ENCODE measurements at places on chromosomes 7 and 10.

DNA sequence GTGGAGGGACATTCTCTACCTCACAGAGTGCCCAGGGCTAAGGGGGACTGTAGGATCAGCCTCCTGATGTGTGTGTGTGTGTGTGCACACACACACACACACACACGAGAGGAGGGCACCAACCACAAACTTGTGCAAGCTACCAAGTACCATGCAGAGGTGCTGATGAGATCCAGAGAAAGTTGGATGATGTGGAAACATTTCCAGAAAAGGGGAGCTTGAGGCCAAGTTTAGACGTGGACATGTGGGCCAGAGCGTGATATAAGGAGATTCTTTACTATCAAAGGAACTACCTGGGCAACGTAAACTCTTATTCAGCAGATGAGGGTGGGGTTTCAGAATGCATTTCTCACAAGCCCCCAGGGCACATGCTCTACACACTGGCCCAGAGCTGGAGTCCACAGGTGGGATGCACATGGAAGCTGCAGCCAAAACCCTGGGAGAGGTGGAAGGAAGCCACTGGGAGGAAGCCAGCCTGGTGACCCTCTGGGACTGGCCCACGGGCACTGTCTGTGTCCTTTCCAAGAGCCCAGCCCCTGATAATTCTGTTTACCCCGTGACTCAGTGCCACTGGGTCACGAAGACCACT, 53.5 kb downstream of the DLG5 start:
- no peak for DNase-seq

DNA sequence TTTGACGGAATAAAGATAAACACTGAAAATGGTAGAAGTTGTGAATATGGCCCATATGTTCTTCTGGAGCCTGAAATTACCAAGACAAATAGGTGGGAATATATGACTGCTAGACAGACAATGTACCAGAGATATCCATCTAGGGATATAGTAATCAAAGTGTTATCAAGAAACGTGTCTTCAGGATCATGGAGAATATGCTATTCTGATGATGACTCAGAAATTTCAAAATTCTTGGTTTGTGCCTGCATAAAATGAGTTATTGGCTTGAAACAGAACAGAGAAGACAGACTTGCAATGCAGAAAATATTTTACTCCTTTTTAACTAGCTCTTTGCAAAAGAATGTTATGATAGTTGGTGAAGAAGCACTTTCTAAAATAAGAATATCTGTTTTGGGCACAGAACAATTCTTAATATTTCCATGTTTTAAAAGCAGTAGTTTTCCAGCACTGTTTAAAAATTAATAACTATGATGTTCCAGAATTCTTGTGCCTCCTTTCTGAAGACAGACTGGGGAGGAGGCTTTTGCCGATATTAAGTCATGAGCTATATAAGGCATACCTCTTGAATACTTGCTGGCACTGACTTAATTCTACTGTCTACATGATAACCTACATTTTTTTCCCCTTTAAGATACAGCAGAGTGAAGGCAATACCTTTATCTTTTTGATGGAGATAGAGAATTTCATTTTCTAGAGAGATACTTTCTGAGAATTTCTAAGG, 34.4 kb upstream of the CABCOCO1 start:
- DNase-seq, result no peak

- DNase-seq, result no peak
Observed at GRCh38 chr10:22323538-22324305, 2.8 kb downstream of the BMI1 start.

DNA sequence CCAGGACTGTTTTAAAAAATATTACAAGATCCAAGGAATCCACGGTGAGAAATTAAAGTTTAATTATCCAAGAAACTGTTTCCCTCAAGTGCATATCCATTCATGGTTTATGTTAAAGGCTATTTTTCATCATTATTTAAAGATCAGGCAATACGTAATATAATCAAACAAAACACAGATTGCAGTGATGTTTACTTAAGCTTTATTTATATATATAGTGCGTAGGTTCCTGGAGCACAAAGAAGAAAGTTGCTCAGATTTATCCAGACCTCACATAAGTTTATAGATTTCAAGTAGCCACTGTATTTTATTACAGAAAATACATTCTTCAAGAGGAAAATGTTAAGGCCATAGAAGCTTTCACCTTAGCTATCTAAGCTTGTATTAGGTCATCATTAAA, 210.0 kb upstream of the KLF14 start:
- no peak for DNase-seq

DNA sequence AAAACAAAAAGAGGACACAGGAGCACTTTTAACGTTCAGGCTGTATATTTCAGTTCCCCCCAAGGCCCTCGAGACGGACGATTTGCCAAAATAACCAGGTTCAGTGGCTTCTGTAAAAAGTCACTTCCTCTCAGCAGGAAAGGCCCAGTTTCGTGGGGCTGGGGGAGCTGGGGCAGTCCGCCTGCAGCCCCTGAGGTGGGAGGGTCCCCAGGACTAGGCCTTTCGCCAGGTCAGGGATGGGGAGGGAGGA, 28.8 kb downstream of the WDR86 start:
- no peak for DNase-seq

GRCh38 chr7:81298951-81299666, 380.3 kb upstream of the SEMA3C start:
- DNase-seq, result no peak

- DNase-seq, result no peak
Observed at GRCh38 chr7:101671371-101672356, 42.6 kb upstream of the MYL10 start.

GRCh38 chr10:77960829-77961329, 34.3 kb upstream of the DLG5 start:
- no peak for DNase-seq

GRCh38 chr10:105259201-105259600, 618.1 kb downstream of the SORCS3 start:
- no peak for DNase-seq

- DNase-seq, result no peak
Observed at GRCh38 chr7:67843001-67843565, 846.5 kb downstream of the TYW1 start.

DNA sequence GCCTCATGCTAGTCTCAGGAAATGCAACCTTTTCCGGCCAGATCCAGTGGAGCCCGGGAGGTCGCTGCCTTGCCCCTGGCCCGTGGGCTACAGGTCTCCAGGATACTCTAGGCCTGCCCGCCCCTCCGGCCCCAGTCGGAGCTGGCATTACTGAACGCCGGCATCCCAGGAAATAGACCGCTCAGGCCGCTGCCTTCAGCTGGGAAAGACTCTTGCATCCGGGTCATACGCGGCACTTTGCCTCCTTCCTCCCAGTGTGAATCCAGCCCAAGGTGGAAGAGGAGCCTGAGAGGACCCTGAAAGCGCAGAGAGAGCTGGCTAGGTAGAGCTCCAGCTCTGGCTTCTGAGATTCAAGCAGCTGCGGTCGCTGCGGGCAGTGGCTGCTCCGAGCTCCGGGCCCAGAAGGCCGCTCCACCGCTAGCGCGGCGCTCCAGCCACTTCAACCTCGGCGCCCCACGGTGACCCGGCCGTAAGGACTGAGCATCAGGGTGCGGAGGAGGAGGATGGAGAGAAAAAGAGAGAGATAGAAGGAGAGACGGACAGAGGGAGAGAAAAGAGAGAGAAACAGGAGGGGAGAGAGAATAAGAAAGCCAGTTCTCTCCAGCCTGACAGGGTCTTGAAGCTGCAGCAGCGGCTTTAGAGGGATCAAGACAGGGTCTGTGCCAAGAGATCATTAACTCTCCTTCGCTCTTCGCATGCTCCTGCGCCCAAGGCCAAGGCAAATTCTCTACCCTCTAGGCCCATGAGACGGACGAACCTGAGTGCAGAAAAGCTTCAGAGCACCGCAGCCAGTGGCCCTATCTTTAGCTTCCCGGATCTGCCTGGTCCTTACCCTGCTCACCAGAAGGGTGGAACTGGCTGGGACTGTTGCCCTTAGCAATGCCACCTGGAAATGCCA, 1.8 kb upstream of the HOXA10 start:
- no peak for DNase-seq

GRCh38 chr7:29965030-29965429, 24.6 kb downstream of the SCRN1 start:
- no peak for DNase-seq

- DNase-seq, result no peak
Observed at GRCh38 chr7:39153113-39153512, 175.4 kb downstream of the POU6F2 start.

DNA sequence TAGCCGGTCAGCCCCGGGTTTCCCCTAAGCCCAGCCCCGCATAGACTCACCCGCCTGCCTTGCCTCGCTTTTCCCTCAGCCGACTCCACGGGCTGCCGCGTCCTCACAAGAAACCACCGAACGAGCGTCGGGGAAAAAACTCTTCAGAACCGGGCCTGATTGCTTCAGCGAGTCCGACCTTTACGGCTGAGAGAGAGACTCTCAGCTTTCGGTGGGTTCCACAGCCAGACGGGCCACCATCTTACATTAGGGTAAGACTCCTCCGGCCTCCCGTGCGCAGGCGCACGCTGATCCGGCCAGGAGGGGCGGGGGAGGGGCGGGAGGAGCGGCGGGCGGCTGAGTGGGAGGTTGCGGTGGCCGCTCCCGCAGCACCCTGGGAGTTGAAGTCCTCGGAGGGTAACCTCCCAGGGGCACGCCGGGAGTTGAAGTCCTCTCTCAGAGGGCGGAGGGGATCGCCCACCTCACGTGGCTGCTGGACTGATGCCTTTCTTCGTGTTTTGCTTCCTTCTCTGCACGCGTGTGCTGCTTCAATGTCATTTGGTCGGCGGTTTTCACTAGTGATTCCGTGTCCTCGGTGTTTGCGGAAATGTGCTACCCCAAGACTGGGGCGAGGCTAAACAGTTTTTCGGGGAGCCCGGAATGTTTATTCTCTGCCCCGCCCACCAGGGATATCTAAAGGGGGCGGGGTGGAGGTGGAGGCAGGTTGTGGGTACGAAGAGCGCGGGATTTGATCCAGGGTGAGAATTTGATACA, at the start of gene CNOT4:
CNOT4 (minus strand) TSS at position 264 of the 753 bp plus-strand sequence. CDS start 71,771 bp downstream, outside the sequence.
- peak; percentile 95 for DNase-seq

DNA sequence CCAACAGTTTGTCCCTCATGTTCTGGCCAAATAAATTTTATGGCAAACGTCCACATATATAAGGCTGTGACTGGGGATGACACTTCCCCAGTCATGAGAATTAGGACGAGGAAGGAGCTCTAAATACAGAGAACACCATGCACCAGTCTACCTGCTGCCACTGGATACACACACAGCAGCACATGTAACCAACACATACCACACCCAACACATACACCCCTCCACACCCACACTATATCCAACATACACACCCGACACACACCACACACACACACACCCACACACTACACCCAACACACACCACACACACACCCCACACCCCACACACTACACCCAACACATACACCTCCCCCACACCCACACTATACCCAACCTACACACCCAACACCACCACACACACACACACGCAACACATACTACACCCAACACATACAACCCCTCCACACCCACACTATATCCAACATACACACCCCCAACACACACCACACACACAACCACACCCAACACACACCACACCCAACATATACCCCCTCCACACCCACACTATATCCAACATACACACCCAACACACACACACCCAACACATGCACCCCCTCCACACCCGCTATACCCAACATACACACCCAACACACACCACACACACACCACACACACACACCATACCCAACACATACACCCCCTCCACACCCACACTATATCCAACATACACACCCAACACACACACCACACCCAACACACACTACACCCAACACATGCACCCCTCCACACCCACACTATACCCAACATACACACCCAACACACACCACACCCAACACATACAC, 74.1 kb downstream of the HIPK2 start:
- DNase-seq, result no peak

DNA sequence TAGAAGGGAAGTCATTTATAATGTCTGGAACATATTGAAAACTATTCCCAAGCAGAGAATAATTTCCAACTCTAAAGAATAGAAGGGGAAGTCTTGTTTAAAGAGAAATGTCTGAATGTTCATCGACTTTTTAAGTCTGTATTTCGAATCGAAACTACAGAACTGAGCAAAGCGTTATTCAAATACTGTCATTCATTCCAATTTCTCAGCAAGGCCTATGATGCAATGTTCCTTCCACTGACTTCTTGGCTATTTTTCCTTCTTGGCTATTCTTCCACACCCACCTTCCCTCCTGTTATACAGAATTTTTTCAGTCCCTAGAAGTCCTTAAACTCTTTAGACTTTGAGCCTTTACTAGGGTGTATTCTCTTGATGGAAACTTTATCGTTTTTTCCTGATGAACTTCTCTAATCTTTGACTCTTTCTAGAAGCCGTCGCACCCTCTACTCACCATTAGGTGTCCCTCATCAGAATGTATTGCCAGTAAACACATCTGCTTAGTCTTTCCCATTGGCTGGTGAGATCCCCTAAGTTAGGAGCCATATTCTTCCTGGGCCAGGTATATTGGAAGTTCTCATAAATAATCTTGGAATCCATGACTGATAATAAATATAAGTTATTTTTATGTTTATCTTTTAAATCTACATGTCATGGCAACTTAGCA, 235.7 kb upstream of the CCDC6 start:
- no peak for DNase-seq

DNA sequence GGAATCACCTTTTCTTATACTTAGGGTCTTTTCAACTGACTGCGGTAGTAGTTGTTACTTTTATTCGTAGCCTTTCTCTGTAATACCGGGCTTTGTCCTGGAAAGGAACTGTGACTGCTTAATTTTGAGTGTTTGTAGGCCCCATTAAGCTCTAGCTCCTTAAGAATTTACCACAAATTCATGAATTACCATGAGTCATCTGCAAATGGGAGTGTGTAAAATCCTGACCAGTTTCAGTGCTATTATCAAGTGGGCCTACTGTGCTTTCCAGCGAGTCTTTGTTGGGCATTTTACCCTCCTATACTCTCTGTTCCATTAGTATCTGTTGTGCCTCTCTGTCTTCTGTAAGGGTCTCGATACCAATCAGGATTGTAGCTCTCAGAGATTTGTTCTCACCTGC, 49.7 kb downstream of the ZMYND11 start:
- DNase-seq, result no peak

- DNase-seq, result no peak
Observed at GRCh38 chr7:17103170-17103569, 195.3 kb upstream of the AHR start.

- DNase-seq, result no peak
Observed at GRCh38 chr7:75689246-75690099, 49.3 kb downstream of the HIP1 start.

GRCh38 chr10:119778776-119779445, 53.1 kb downstream of the INPP5F start:
- DNase-seq, result no peak

DNA sequence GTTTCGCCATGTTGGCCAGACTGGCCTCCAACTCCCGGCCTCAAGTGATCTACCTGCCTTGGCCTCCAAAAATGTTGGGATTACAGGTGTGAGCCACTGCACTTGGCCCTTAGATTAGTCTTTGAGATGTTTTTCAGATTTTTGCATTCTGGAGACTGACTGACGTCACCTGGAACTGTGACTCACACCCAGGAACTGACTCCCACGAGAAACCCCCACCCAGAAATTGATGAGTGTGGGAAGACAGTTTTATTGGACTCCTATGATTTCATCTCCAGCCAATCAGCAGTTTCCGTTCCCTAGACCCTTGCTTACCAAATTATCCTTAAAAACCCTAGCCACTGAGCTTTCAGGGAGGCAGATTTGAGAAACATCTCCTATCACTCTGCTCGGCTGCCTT, 867.3 kb downstream of the TYW1 start:
- no peak for DNase-seq
